ENCODE measurements at places on chromosomes 11 and 22. TPM values are rescaled to one million over a fixed set of nuclear protein-coding genes. Genes with fewer than 3 reads are reported as not detected.

FGF4 gene
- not detected for total RNA-seq

LMNTD2 gene
- total RNA-seq, result 5.2 TPM

TYR gene
- total RNA-seq, result not detected

PRG3 gene
- total RNA-seq, result not detected

CBLIF gene
- total RNA-seq, result not detected

OR9I1 gene
- total RNA-seq, result not detected

HTR3A gene
- total RNA-seq, result not detected

C22orf15 gene
- not detected for total RNA-seq

LDHAL6A gene
- total RNA-seq, result 0.72 TPM

OR6A2 gene
- not detected for total RNA-seq

ADM2 gene
- total RNA-seq, result 0.26 TPM

GGT5 gene
- total RNA-seq, result not detected

HBE1 gene
- not detected for total RNA-seq

UCP3 gene
- 8.6 TPM for total RNA-seq

SLC17A6 gene
- total RNA-seq, result not detected

DEPDC7 gene
- total RNA-seq, result 0.80 TPM

APOA5 gene
- total RNA-seq, result not detected

OR10A2 gene
- not detected for total RNA-seq

OR5B21 gene
- total RNA-seq, result not detected

TTC36 gene
- 0.43 TPM for total RNA-seq

PIWIL4 gene
- total RNA-seq, result 2.7 TPM

MUC2 gene
- total RNA-seq, result not detected

APOL5 gene
- total RNA-seq, result not detected

TIMM10B gene
- total RNA-seq, result 69.6 TPM

KDM4E gene
- not detected for total RNA-seq

UCP2 gene
- 562 TPM for total RNA-seq

TMEM132A gene
- total RNA-seq, result not detected

FAM76B gene
- 71.3 TPM for total RNA-seq

UBXN1 gene
- 238 TPM for total RNA-seq

SGSM1 gene
- 15.4 TPM for total RNA-seq

TEX12 gene
- total RNA-seq, result 0.82 TPM

UBQLNL gene
- not detected for total RNA-seq

OVOL1 gene
- total RNA-seq, result 0.12 TPM

GRM5 gene
- not detected for total RNA-seq

C11orf97 gene
- total RNA-seq, result not detected

NRXN2 gene
- total RNA-seq, result 2.9 TPM

CHRDL2 gene
- not detected for total RNA-seq

GRIK4 gene
- 32.3 TPM for total RNA-seq

All from natural killer cell (primary cell).